ENCODE measurements at places on chromosomes 7 and 10.

- DNase-seq = no peak
Observed at GRCh38 chr7:20307119-20307518, 23.6 kb upstream of the ITGB8 start.

- no peak for DNase-seq
Observed at GRCh38 chr10:117652228-117653169, 110.0 kb downstream of the EMX2 start.

GRCh38 chr10:117570880-117571279 lies 28.3 kb downstream of the EMX2 start:
- no peak for DNase-seq

- DNase-seq = no peak
Observed at GRCh38 chr10:60200012-60200681, 189.5 kb downstream of the ANK3 start.

DNA sequence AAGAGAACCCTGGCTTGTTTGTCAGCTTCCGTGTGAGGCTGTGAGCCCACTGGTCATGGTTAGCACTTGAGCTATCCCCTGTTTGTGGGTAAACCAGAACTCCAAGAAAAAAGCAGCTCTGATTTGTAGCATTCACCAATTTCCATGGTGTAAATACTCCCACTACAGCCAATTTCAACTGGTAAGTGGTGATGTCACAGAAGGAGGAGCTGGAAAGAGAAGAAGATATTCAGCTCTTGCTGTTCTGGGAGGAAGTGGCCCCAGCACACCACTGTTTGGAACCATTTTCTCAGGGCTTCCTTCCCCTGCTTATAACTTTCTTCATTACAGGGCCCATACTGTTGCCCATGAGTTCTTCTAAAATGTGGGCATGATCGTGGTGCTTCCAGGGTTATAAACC lies 500.1 kb upstream of the ZMIZ1 start:
- no peak for DNase-seq

DNA sequence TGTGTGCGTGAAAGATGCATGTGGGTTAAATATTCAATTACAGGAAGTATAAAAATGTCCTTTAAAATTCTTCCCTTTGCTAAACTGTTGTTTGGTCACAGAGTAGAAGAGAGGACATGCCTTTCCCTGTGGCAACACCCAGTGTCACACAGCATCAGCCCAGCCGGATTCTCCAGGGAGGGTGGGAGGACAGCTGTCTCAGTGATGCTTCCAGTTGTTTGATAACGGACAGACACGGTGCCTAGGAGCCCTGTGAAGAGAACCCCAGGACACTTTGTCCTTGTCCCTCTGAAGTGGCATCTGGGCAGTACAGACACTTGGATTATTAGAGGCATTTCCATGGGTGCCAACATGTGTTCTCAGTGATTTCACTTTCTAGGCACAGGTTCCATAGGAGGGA lies 306.6 kb upstream of the LRGUK start:
- no peak for DNase-seq

DNA sequence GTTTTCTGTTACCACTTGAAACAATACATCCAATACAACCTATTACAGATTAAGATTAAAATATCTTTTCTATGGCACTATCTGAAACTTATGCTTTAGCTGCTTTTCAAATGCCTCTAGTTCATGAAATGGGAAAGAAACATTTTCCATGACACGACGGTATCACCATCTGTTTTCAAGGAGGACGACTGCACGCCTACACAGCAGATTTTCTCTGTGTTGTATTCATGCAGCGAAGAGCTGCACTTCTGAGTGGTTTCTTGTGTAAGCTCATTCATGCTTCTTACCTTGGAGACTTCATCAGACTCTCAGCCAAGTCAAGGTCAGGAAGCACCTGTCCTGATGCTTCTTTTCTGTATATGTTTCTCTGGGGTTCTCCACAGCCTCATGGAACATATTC lies 179.2 kb downstream of the DYNC1I1 start:
- no peak for DNase-seq

DNA sequence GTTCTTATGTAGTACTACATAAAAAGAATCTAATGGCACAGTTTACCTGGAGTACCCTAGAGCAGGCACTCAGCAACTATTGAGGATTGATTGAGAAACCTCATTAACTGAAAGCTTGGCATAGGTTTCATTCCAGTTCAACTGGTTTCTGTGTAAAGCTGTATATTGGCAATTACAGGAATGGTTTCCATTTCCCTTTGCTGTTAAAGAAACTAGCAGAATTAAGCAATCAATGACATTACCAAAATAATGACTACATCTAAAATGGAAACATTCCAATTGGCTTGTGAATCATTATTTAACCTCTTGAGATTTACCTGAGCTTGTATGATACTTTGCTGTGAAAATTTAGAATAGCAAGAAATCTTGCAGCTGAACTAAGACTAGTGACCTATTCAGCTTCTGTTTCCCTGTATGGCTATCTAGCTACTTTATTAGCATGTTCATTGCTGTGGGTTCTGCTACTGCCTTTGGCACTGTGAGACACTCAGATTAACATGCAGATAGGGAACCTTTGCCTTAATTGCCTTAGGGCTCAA lies 33.5 kb upstream of the CADPS2 start:
- DNase-seq = no peak

All from AG09319 (cell line).